ENCODE measurements at places on chromosomes 11 and 22.
A peak's percentile ranks its signal among the peaks of the same experiment; 100 is the strongest.

GRCh38 chr11:2778630-2779498 lies 79.1 kb upstream of the KCNQ1OT1 start:
- DNase-seq, result peak; percentile 84

DNA sequence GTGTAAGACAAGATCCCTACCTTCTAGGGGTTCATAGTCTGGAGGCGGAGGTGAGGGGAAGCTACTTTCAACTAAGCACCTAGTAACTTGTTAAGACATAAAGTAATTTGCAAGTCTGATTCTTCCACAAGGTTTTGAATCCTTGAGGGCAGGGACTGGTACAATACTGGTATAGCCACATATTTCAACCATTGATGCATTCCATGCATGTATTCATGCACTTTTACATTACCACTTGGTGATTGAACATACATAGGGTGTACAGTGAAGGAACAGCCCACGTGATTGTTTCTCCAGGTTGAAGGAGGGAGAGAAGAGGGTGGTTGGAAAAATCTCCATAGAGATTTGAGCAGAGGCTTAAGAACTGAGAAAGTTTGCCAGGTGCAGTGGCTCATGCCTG lies 62.0 kb upstream of the PAX6 start:
- DNase-seq, result peak; percentile 82

- no peak for DNase-seq
Observed at GRCh38 chr22:45638197-45638596, 33.4 kb upstream of the ATXN10 start.

DNA sequence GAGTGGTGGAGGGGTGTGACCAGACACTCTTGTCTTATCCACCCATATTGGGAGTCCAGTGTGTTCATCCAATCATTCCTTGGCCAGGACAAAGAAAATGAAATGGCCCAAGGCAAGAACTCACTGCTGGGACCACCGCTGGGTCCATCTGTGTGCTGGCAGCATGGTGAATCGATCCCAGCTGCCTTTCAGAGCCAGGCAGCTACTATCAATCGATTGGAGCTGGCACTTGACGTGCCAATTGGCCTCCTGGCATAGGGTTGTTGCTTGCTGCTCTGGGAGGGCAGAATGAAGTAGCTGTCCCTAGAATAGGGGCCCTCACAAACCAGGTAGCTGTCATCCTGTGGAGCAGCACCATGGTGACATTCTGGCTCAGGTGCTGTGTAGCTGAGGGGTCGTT lies 1.4 kb upstream of the ARVCF start:
- no peak for DNase-seq

DNA sequence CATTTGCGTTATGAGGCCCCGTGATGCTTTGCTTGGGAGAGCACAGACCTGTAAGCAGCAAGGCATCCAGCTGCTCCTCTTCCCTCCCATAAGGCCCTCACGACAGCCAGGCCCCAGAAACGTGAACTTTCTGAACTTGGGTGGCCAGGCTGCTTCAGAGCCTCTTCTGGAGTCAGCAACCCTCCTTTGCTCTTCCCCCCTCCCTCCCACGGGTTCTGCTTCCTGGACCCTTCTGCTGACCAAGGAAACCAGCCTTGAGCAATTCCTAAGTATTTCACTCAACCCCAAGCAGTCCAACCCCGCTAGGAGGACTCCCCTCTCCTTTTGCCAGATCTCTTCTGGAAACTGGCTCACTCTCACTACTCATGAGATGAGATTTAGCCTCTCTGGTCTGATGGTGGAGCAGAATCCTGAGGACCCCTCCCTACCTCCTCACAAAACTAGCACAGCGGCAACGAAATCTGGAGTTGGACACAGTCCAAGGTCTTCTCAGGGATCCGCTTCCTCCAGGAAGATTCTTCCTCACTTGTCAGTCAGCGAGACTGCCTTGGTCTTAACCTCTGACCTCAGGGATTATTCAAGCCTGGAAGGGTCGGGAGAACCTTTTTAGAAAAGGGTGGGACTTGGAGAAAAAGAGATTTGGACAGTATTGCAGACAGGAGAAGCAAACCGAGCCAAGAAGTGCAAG lies 86.2 kb downstream of the UBASH3B start:
- no peak for DNase-seq

GRCh38 chr22:35065183-35065582 lies 775 bp upstream of the ISX start:
- DNase-seq, result no peak

DNA sequence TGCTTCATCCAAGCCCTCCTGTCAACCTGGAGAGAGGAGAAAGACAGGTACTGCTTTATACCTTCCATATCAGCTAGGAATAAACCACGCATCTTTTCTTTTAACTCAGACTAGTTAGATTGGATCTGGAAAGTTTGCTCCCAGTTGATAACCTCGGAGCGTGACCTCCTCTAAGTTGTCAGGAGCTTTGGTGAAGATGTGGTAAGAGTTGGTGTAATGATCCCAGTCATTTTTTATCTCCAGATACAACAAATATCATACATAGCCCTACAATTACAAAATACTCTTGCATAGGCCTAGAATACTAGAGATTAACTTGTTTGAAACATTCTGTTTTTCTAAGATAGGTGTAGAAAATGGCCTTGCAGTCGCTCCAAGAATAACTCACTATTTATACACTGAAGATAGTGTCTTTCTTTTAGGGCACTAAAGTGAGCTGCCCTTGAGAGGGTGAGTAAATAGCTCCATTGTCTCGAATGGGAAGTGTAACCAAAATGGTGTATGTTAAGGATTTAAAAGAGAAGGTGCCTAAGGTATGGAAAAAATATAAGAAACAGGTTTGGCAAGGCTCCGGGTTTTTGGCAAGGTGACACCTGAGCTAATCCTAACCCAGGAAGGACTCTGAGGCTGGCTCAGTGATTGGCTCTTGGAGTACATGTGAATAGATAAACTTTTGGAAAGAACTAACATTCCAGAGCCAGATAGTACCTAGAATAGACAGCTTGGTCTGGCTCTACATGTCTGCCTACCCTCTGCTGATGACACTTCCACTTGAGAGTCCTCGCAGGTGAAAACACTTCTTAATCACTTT lies 59.4 kb downstream of the GLYATL1 start:
- DNase-seq, result no peak

DNA sequence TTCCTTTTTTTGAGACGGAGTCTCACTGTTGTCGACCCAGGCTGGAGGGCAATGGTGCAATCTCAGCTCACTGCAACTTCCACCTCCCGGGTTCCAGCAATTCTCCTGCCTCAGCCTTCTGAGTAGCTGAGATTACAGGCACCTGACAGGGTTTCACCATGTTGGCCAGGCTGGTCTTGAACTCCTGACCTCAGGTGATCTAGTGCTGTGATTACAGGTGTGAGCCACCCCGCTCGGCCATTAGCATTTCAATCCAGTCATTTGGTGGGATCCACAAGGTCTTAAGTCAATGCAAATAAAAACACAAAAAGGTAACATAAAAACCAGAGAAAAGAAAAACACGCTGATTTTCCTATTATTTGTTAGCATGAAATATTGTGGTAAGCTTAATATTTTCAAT lies 1227.2 kb upstream of the TENM4 start:
- DNase-seq, result no peak

GRCh38 chr22:19689408-19689807 lies 24.9 kb upstream of the SEPTIN5 start:
- no peak for DNase-seq

DNA sequence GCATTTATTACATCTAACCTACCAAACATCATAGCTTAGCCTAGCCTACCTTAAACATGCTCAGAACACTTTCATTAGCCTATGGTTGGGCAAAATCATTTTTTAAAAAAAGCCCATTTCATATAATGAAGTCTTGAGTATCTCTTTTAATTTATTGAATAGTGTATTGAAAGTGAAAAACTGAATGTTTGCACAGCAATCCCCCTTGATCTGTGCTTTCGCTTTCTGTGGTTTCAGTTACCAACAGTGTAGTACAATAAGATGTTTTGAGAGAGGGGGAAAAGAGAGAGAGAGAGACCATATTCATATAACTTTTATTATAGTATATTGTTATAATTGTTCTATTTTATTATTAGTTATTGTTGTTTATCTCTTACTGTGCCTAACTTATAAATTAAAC lies 8.4 kb upstream of the MAP6 start:
- no peak for DNase-seq

- no peak for DNase-seq
Observed at GRCh38 chr11:127791844-127792243, 791.3 kb upstream of the KIRREL3 start.

DNA sequence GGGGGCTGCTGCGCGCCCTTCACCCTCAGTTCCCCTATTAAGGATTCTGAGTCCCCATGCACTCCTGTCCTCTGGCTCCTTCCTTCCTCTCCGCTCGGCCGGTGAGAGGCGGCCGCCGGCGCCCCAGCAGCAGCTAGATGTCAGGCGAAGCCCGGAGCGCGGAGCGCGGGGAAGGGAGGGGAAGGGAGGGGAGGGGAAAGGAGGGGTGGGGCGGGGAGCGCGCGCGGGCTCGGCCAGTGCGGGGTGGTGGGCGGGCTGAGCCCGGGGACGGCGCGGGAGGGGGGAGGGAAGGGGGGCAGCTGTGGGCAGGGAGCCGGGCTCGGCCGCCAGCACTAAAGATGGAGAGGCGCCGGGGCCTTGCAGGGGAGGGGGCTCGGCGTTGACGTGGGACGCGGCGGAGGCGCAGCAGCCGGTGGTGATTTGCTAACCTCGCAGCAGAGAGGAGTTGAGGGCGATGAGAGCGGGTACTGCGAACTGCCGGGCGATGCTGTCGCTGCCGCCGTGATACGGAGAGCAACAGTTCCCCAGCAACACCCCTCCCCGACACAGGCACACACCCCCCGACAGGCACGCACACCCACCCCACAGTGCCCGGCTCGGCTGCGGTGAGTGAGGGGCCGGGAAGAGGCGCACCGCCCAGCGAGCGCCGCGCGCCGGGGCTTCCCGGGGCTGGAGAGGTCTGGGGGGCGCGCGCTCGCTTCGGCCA lies at the start of gene ZBTB16:
Gene ZBTB16 (plus strand): TSS at position 434 of the 706 bp plus-strand sequence. CDS start 3,590 bp downstream, outside the sequence.
- no peak for DNase-seq

DNA sequence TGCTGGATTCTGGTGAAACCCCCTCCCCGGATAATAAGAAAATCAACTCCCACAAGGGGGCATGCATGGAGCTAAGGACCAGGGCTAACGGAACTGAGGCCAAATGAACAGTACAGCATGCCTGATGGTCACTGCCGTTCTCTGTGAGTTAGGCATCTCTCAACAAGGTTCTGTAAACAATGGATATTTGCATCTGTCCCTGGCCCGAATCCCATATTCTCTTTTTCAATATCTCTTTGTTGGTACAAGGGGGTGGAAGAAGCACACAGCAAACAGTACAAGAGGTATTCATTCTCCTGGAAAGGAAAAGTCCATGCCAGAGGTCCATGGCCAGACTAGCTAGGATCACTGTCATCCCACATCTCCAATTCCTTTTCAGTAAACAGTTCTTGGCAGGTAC lies 32.2 kb upstream of the APOA1 start:
- DNase-seq, result no peak

GRCh38 chr22:39664485-39665200 lies 94.1 kb downstream of the CACNA1I start:
- peak; percentile 87 for DNase-seq

DNA sequence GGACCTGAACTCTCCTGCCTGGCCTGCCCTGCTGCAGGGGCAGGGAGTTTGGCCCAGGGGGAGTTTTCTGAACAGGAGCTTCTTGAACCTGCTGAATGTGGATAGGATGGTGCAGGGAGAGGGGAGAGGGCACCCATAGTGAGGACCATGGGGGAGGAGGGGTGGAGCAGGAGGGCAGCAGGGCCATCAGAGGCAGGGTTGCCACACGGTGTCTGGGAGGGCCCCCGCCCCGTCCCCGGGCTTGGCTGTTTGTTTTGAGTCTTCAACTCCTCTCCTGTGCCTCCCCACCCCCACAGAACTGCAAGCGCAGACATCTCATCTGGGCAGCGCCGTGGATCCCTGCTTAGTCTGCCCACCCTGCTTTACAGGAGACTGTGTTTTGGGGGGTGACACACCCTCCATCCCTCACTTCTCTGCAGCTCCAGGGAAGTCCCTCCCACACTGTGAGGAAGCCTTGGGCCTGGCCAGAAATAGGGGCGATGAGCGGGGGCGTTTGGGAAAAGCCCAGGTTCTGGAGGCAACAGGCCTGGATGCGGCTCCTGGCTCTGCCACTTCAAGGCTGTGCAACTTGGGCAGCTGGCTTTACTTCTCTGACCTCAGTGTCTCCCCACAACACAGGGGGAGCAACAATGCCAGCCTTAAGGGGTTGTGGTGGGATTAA lies 14.4 kb downstream of the NFAM1 start:
- DNase-seq, result no peak

DNA sequence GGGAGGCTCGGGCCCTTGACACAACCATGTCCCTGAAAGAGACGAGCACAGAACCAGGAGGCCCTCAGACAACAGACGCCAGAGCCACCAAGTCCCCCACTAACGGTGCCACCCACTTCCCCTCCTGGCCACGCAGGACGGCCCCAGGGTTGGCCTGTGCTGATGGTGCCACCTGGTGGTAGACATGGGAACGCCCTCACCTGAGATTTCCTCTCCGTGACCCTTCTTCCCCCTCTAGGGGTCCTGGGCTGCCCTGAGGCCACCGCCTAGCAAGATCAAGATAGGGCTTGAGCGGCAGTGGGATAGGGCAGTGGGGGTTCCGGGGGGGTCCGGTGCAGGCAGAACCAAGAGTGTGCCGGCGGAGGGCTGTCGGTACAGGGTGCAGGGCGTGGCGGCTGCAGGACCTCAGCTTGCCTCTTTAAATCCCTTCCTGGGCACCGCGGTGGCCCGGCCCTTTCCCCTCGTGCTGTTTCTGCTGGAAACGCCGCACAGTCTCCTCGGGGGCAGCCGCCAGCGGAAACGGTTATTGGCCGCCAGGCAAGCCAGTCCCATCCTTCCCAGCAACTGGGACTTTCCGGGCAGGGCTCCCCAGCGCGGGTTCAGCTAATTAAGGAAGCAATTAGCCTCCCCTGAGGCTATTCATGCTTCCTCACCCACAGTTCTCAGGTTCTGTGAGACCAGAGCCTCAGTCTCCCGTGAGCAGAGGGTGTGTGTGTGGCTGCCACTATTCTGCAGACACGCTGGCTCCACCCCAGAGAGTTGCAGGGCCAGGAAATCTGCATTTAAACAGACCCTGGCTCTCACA lies 5.5 kb upstream of the NFAM1 start:
- no peak for DNase-seq

DNA sequence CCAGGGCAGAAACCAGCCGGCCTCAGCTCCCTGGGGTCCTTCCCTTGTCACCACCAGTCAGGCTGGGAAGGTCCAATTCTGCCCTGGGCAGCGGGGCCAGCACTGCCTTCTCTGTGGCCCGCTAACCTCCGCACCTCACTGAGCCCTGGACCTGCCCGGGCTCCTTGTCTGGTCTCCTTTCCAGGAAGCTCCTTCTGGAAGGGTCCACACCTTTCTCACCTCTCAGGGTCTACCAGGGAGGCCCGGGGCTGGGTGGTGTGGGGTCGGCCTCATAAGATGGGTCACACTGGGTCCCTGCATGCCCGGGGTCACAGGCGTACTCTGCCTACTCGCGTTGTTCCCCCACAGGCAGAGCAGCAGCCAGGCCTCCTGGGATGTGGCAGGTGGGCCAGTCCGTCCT lies 69.0 kb downstream of the WNT7B start:
- no peak for DNase-seq

- DNase-seq, result no peak
Observed at GRCh38 chr11:78230161-78230877, 41.6 kb downstream of the USP35 start.

GRCh38 chr11:129278586-129279319 lies 86.6 kb upstream of the ARHGAP32 start:
- peak; percentile 8 for DNase-seq

- DNase-seq, result no peak
Observed at GRCh38 chr11:73158356-73159051, 16.4 kb upstream of the FCHSD2 start.

- DNase-seq, result no peak
Observed at GRCh38 chr22:47621253-47621652, 858.8 kb downstream of the TBC1D22A start.

GRCh38 chr11:66243782-66244535 lies 24.5 kb upstream of the RAB1B start:
- no peak for DNase-seq

- no peak for DNase-seq
Observed at GRCh38 chr11:94790661-94791180, 22.6 kb downstream of the AMOTL1 start.
